ENCODE measurements at places on chromosomes 7 and 10.

GRCh38 chr10:19209319-19209718 is 160.7 kb downstream of the MALRD1 start:
- no peak for DNase-seq

DNA sequence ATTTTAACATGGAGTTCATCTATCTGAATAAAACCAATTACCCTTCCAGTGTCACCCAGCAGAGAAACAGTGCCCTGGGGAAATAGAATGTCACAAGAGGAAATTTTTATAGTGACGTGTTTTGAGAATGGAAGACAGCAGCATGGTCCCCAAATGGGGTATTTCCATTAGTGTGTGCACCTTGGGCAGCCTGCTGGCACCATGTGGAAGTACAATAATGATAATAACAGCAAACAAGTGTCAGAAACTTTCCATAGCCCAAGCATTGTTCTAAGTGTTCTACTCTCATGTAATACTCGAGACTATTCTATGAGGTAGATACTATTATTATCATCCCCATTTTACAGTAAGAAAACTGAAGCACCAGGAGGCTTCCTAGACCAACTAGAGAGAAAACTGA is 2.2 kb upstream of the PDE1C start:
- no peak for DNase-seq

DNA sequence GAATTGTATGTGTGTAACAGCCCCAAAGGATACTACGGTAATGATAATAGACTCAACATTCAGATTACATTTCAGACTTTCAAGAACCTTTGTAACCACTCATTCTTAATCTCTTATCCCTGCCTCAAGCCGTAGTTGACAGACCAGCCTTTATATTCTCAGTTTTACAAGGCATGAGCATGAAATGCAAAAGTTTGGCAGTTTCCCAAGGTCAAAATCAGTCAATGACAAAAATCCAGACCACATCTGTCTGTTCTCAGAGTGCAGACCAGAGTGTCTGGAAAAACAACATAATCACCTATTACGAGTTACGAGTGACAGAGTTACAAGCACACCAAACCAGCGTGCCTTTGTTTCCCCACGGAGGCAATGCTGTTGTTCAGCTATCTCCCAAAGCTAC is 178.6 kb upstream of the LRGUK start:
- no peak for DNase-seq

GRCh38 chr7:130160455-130160854 is 44.8 kb downstream of the TMEM209 start:
- no peak for DNase-seq

DNA sequence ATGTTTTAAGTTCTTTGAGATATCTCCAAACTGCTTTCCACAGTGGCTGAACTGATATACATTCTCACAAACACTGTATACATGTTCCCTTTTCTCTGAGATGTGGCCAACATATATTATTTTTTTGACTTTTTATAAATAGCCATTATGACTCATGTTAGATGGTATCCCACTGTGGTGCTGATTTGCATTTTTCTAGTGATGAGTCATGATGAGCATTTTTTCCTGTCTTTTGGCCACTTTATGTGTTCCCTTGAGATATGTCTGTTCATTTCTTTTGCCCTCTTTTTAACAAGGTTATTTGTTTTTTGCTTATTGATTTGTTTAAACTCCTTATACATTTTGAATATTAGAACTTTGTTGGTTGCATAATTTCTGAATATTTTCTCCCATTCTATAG is 1055.1 kb downstream of the NXPH1 start:
- DNase-seq = no peak

GRCh38 chr10:11901454-11901832 is 78.3 kb downstream of the PROSER2 start:
- no peak for DNase-seq

DNA sequence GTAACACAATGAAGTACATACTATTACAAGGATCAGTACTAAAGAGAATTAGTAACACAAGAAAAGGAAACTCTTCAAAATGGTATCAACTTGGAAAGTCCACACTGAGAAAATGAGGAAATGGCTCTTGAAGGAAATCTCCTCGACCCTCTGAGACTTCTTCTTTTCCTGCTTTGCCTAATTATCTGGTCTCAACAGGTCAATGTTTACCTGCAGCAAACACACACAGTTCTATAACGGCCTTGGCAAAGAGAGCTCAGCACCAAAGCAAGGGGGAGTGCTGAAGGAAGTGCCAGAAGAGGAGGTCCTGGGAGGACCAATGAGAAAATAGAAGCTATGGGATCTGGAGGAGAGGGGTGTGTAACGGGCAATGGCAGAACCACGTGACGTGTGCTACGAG is 21.9 kb downstream of the CHCHD3 start:
- no peak for DNase-seq

- no peak for DNase-seq
These were observed 214.1 kb downstream of the USP6NL start for GRCh38 chr10:11397077-11397965.

DNA sequence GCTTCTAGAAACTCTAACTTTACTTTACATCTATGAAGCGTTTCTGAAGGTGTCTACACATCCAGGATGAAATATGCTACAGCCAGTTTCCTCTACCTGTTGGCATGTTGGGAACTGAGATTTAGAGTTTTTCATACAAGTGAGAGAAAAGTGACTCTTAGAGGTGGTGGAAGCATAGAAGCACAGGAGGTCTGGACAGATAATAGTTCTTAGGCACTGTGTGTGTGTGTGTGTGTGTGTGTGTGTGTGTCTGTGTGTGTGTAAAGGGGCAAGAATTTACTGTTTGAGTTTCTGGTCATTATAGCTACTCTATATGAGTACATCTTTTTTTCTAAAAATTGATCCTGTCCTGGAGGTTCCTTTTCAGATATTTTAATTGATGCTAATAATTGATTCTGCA is 110.7 kb upstream of the MTPN start:
- no peak for DNase-seq

DNA sequence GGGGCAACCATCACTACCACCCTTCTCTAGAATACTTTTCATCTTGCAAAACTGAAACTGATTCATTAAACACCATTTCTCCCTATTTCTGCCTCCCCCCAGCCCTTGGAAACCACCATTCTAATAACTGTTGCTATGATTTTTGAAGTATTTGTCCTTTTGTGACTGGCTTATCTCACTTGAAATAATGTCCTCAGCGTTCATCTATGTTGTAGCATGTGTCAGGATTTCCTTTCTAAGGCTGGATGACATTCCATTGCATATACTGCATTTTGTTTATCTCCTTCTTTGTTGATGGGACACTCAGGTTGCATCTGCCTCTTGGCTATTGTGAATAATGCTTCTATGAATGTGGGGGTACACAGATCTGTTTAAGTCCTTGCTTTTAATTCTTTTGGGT is 327.6 kb upstream of the ZNF32 start:
- no peak for DNase-seq

DNA sequence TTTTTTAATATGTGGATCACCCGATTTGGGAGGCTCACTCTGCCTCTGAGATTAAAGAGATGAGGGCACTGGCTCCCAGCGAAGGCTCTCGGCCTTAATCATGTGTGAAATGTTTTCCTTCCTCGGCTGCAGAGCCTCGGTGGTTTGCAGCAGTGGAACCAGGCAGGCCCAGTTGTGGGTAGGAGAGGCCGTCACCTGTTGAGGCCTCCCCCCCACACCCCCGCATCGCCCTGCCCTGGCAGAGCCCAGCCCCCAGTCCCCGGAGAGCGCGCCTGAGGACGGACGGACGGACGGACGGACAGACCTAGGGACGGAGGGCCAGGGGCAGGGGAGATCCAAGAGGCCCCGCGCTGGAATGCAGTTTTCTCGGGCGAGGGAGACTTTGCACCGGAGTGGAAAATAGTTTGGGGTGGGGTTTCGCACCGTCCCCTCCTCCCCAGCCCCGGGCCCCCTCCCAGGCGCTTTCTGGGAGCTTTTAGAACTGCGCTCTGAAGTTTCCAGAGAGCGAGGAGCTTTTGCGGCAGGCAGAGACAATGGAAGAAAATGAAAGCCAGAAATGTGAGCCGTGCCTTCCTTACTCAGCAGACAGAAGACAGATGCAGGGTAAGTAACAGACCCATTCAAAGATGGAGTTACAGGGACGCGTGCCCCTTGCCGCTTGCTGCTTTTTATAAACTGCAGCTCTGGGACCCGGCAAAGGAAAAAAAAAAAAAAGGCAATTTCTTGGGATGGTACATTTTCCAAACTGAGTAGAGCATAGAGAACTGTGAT is at the start of gene KIAA1217:
KIAA1217 (plus strand) TSS at position 478 of the 771 bp plus-strand sequence; CDS start at position 534, 56 bp downstream.
- no peak for DNase-seq

GRCh38 chr7:72805526-72806494 is 22.2 kb downstream of the TYW1B start:
- DNase-seq = peak; percentile 77

- DNase-seq = no peak
These were observed 135.4 kb downstream of the HIBADH start for GRCh38 chr7:27527348-27527714.

DNA sequence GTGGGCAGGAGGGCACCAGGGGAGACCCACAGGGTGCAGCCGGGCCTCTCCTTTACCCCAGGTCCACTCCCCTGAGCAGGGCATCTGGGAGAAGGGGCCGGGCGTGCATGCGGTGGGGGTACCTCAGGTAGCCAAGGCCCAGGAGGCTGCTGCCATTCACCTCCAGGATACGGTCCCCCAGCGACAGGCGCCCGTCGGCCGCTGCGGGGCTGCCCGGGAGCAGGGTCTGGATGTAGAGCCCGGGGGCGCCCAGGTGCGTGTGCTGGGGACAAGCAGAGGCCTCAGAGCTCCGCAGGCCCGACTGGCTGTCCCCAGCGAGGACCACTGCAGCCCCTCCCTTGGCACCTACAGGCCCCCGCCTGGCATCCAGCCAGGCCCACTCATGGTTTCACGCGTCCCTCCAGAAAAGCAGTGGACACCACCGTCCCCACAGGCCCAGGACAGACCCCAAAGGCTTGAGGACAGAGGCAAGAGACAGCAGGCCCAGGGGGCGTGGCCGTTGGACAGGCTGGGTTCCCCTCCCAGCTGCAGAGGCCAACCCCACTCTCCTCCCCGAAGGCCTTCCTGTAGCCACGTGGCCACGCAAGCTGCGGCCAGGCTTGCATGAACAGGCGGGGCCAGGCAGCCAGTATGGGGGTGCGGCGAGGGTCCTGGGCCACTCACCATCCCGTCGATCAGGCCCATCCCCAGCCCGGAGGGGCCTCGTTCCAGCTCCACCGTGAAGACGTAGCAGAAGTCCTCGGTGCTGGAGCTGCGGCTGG is 24.3 kb downstream of the AP5Z1 start:
- DNase-seq = no peak

Measured in AML-193 (cell line).